HepG2 (cell line): ENCODE measurements at places on chromosomes 5 and 9. TPM values are rescaled to one million over a fixed set of nuclear protein-coding genes. Genes with fewer than 3 reads are reported as not detected.

The LCNL1 gene
- not detected in 2 replicates for total RNA-seq

The TAF11L12 gene
- total RNA-seq: not detected in 2 replicates

The IL9 gene
- not detected in 2 replicates for total RNA-seq

The CRB2 gene
- 0.14 and 0.29 TPM in 2 replicates for total RNA-seq

The RFX3 gene
- 2.7 and 3.0 TPM in 2 replicates for total RNA-seq

The LECT2 gene
- total RNA-seq: not detected in 2 replicates

The IRX2 gene
- not detected in 2 replicates for total RNA-seq

The VPS13A gene
- total RNA-seq: 20.4 and 20.8 TPM in 2 replicates

The FOXB2 gene
- not detected in 2 replicates for total RNA-seq

The FOXD4L6 gene
- 0.11 TPM in 1 of 2 replicates, not detected in the other for total RNA-seq

The LYSMD3 gene
- total RNA-seq: 13.8 and 22.2 TPM in 2 replicates

The TEX48 gene
- total RNA-seq: not detected in 2 replicates

The DNAJB5 gene
- 0.69 and 0.90 TPM in 2 replicates for total RNA-seq

The OR1J2 gene
- total RNA-seq: not detected in 2 replicates

The C7 gene
- 3.5 and 3.6 TPM in 2 replicates for total RNA-seq

The UBE2QL1 gene
- not detected in 2 replicates for total RNA-seq

The IL3 gene
- not detected in 2 replicates for total RNA-seq

The PCDHGA10 gene
- 0.06 and 0.18 TPM in 2 replicates for total RNA-seq

The FBLL1 gene
- total RNA-seq: 0.18 and 0.29 TPM in 2 replicates

The PKD2L2 gene
- not detected in 2 replicates for total RNA-seq

The SLC46A2 gene
- not detected in 2 replicates for total RNA-seq

The TTC23L gene
- 1.1 and 1.4 TPM in 2 replicates for total RNA-seq

The PLCXD3 gene
- total RNA-seq: 0.03 TPM in 1 of 2 replicates, not detected in the other

The PRDM9 gene
- not detected in 2 replicates for total RNA-seq

The DNAH5 gene
- total RNA-seq: 0.03 and 0.09 TPM in 2 replicates
